Activated naive CD8-positive, alpha-beta T cell treated with anti-CD3 and anti-CD28 coated beads, Interleukin-2, amount 50 U/mL, for 24 hours (primary cell): ENCODE measurements at places on chromosomes 16 and 17.
A peak's percentile ranks its signal among the peaks of the same experiment; 100 is the strongest.

DNA sequence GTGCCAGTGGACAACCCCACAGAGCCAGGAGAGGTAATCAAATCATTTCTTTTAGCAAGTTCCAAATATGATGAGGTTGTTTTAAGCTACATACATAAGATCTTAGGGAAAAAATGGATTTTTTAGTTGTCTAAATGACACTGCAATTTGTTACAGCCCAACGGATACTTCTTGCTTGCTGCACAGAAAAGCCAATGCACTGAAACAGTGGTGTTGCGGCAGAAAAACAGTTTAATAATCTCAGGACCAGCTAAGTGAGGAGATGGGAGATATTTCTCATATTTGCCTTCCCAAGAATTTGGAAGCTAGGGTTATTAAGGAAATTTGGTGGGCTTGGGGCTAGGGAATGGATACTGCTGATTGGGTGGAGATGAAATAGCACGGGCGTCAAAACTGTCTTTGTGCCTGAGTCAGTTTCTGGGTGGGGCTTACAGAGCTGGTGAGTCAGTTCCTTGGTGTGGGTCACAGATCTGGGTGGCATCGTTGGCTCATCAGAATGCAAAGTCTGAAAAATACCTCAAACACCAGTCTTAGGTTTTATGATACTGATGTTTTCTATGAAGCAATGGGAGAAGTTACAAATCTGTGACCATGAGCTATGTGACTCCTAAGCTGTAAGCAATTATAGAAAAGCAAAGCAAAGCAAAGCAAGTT, 255.4 kb downstream of the IRX3 start:
- no peak for DNase-seq

- DNase-seq: no peak
Observed at GRCh38 chr17:1390432-1391367, 9.3 kb downstream of the YWHAE start.

- DNase-seq: no peak
Observed at GRCh38 chr16:66851166-66851964, 7.2 kb downstream of the CA7 start.

GRCh38 chr16:21652453-21652852, at the start of gene IGSF6:
Gene IGSF6 (minus strand): TSS chr16:21652608. CDS start chr16:21652598, 10 bp downstream.
- no peak for DNase-seq

DNA sequence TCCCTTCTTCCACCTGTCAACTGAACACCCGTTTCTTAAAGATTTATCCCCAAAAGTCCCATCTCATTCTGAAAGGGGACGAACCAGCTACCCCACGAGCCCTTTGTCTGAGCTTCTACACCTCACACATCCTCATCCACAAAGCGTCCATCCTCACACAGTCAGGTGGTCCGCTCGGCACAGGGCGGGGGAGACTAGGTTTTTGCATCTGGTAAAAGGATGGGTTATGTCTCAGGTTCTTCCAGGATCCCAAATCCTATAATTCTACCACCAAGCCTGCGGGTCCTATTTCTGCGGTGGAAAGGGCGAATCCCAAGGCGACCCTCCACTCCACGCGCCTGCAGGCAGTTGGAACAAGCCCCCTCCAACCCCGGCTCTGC, 458 bp downstream of the GFOD2 start:
- DNase-seq: peak; percentile 7

GRCh38 chr16:10737068-10737625, 6.5 kb upstream of the NUBP1 start:
- peak; percentile 67 for DNase-seq

- no peak for DNase-seq
Observed at GRCh38 chr17:63106050-63106449, 140.0 kb downstream of the TANC2 start.

DNA sequence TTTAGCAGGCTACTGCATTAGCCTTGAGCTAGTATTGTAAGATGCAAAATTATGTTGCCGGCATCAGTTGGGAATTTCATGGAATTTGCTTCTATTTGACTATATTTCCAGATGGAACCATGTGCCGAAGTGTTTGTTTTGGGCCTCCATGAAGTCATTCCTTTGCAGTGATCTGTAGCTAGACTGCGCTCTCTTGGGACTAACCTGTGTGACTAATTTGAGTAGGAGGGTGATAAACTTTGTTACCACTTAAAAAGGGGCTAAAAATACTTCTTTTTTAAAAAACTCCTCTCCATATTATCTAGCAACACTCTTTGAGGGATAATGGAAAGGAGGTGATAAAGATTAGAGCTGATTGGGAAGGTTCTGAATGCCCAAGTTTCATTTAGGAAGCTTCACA, 166.8 kb upstream of the TBX2 start:
- no peak for DNase-seq

GRCh38 chr17:77503916-77504651, 363.3 kb downstream of the SEC14L1 start:
- DNase-seq: no peak

DNA sequence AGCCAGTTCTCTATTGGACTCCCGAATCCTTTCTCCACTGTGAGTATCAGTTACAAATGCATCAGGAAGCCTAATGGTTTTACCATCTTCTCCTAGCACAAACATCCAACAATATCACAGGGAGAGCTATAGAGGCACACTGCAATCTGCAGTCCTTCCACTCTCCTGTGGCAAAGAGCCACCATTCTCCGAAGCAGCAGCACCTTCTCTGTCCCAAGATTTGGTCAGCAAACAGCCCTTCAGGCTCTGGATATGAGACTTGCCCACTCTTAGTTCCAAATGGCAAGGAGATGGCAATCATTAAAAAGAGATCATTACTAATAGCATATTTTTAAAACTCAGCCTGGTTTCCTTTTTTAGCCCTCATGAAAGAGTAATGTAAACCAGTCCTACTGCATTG, 223.4 kb downstream of the HS3ST3A1 start:
- no peak for DNase-seq

GRCh38 chr17:5809056-5809455, 224.7 kb upstream of the NLRP1 start:
- no peak for DNase-seq

- no peak for DNase-seq
Observed at GRCh38 chr17:55722016-55722736, 488 bp downstream of the TMEM100 start.

DNA sequence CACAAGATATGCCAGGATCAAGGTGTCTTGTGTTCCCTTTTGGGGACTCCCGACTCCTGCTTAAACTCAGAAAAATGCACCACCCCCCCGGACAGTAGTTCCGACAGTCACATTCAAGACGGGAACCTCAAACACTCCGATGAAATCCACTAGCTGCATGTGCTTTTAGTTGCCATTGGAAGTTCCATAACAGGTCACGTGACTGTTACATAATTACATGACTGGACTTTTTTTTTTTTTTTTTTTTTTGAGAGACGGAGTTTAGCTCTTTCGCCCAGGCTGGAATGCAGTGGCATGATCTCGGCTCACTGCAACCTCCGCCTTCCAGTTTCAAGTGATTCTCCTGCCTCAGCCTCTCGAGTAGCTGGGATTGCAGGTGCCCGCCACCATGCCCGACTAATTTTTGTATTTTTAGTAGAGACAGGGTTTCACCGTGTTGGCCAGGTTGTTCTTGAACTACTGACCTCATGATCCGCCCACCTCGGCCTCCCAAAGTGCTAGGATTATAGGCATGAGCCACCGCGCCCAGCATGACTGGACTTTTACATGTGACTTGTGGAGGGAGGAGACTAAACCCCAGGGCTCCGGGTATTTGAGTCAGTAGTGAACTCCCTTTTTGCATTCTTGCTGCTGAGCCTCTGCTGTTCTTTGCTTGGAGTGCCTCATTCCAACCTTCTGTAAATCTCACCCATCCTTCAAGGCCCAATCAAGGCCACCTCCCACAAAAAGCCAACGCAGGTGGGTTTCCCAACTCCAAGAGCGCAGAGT, 1.6 kb downstream of the SIRT7 start:
- DNase-seq: no peak

GRCh38 chr16:14490235-14490634, 139.8 kb downstream of the PARN start:
- no peak for DNase-seq

GRCh38 chr16:22333457-22333994, 36.3 kb downstream of the POLR3E start:
- no peak for DNase-seq

- no peak for DNase-seq
Observed at GRCh38 chr16:88970050-88970449, 7.0 kb downstream of the CBFA2T3 start.

DNA sequence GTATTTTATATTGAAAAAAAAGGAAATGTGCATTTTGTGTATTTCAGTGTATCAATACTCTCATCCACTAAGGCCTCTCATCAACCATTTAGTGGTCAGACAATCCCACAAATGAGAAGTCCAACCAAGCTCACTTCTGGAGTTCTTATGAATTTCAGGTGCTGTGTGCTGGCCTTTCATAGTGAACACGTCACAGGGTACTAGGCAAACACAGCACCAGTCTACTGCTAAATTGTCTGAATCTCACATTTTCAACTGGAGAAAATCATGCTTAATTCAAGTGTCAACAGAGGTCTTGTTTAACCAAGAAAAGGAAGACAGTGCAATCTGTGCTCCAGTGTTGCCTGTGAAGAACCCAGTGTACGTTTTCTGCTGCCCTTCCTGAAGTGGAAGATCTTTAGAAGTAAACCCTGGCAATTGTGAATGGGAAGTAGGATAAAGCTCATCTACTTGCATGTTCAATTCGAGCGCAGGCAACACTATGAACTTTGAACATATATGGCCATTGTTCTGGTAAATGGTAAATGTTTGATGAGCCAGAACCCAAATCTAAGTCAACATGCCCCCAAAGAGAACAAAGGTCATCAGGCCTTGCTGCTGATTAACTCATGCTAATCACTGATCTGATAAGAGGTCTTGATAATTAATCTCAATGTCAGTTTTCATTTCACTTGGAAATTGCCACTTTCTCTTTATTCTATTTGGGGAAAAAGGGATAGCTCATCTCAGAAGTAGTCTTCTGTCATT, 439.2 kb upstream of the SOX9 start:
- no peak for DNase-seq

GRCh38 chr17:58233543-58233942, 4.8 kb upstream of the LPO start:
- no peak for DNase-seq

DNA sequence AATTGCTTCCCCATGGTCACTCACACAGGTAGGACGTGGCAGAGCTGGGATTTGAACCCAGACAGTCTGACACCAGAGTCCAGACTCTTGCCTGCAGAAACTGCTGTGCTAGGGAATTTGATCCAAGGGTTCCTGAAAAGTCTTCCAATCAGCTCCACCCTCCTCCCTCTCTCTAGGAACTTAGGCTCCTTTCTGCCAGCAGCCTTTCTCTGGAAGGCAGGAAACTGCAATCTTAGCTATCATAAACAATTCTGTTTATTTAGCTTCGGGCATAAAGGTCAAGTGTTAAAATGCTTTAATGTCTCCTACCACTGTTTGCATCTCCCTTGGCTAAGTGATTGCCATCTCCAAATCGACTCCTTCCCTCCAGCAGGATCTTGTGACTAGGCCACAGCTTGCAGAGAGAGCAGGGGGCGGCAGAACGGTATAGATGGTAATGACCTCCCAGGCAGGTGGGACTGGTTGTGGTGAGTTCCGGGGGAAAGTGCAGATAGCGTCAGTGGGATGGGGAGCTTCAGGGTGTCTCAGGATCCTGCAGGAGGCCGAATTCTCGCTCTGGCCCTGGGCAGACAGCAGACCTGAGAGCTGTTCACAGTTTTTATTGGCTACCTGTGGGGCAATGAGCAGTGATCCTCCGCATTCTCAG, 882.4 kb upstream of the EEF2KMT start:
- no peak for DNase-seq

DNA sequence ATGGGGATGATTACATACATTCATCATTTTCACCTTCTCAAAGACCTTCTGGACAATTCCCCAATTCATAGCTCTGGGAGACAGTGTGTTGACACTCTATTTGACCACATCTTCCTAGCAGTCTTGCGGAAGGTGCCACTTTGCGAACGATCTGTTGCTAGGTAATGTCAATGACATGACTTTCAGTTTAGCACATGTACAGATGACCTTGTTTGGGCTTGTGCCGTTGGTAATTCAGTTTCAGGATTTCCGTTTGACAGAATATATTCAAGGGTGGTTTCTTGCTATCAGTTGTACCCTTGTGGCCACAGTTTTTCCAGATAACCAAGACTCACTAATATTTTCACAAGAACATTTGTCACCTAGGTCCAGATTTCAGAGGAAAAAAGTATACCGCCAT, 478.2 kb downstream of the WWOX start:
- DNase-seq: no peak

DNA sequence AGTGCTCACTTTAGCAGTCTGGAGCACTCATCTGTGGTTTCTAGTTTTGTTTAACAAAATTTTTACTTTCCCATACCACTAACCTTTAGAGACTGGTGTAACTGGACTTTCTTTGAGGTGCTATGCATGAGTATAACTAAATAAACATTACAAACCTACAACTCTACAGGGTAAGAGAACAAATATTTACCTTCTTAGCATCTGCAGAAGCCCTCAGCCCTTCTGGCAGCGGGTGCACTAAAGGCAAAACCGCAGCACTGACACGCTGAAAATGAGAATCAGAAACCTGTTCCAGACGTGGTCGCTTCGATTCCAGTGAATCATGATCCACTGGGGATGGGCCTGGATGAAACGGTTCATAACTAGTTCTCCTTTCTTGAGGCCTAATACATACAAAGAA, 43.7 kb downstream of the NCOR1 start:
- no peak for DNase-seq

GRCh38 chr16:87956098-87956364, 4.8 kb downstream of the BANP start:
- DNase-seq: no peak

- DNase-seq: no peak
Observed at GRCh38 chr17:78925662-78926555, 722 bp upstream of the TIMP2 start.

- no peak for DNase-seq
Observed at GRCh38 chr17:67066717-67067116, 22.4 kb downstream of the CACNG1 start.

- peak; percentile 53 for DNase-seq
Observed at GRCh38 chr16:48158296-48158695, 2.5 kb upstream of the ABCC12 start.

- no peak for DNase-seq
Observed at GRCh38 chr17:59851439-59852375, 41.0 kb downstream of the TUBD1 start.

DNA sequence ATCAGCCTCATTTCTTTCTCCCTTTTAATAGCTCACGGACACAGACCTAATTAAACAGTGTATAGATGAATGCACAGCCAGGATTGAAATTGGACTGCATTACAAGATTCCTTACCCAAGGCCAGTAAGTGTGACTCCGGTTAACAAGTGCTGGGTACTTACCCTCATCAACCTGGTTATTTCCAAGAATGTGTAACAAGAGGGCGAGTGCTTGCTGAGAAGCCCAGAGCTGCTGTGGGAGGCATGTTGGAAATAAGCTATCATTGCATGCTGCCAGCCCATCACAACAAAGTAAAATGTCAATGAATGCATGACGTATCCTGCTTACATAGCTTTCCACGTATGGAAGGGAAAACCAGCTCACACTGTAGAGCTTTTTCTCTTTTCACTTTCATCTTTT, 19.5 kb downstream of the LYRM1 start:
- DNase-seq: no peak

GRCh38 chr17:63911657-63912100, 621 bp upstream of the CSHL1 start:
- DNase-seq: peak; percentile 75

- DNase-seq: no peak
Observed at GRCh38 chr17:34366529-34367107, 3.6 kb upstream of the CCL1 start.

GRCh38 chr17:6648181-6648580, 3.2 kb downstream of the MED31 start:
- no peak for DNase-seq
